ENCODE measurements at places on chromosomes 3 and 15. TPM values are rescaled to one million over a fixed set of nuclear protein-coding genes. Genes with fewer than 3 reads are reported as not detected.

GRCh38 chr3:184336547-184337398, 627 bp upstream of the FAM131A start:
- no peak for DNase-seq

- DNase-seq = no peak
Observed at GRCh38 chr3:42702066-42702951, at the start of gene HHATL. TSS of gene HHATL (minus strand) at chr3:42702798. CDS start at chr3:42700826, 1,972 bp downstream.

DNA sequence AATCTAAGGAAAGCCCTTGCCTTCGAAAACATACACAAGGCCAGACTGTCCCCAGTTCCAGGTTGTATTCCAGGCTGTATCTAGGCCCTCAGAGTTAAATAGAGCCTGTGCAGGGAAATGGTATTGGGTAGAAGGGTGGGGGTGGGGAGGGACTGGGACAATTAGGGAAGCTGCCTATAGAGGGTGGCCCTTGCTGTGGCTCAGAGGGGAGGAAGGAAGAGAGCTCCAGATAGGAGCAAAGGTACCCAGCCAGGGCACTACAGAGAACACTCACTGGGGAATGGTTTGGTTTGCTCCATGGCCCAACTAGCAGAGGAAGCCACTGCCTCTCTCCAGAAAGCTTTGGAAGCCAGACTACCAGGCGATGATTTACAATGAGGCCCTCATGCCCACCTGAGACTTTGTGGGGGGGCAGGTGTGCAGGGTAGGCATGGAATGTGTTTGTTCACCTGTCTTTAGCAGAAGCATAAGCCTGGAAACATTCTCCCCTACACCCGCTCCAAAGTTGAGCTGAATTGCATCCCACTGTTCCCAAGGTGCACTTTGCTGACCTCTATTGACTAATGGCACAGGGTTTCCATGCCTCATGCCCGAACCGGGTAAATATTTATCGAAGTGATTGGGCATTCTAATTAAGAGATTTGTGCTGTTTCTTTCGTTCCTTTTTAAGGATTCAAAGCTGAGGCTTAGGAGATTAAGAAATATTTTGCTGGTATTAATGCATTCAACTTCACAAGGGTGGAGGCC, 6.3 kb upstream of the TLE3 start:
- no peak for DNase-seq

- DNase-seq = no peak
Observed at GRCh38 chr15:99414755-99415731, 150.7 kb upstream of the MEF2A start.

GRCh38 chr3:101806491-101806890, 27.5 kb downstream of the NXPE3 start:
- no peak for DNase-seq

DNA sequence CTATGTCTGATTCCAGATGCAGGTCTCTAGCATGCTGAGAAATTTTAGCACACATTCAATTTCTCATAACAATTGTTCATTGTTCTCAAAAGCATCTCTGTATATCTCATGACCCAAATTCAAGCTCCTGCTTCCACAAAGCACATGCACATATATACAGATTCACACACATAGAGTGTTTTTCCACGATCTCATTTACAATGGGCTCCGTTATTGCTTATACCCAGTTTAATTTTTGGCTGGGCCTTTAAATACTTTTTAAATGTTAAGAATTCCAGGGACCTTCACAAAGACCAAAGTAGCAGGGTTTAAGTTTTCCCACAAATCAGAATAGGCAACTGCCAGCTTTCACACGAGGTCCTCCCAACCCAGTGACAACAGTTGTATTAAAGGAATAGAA, 333.5 kb upstream of the SEMA6D start:
- no peak for DNase-seq

GRCh38 chr3:38099518-38099917, 37.4 kb downstream of the ACAA1 start:
- no peak for DNase-seq

- DNase-seq = no peak
Observed at GRCh38 chr3:116393199-116393598, 52.1 kb downstream of the LSAMP start.

DNA sequence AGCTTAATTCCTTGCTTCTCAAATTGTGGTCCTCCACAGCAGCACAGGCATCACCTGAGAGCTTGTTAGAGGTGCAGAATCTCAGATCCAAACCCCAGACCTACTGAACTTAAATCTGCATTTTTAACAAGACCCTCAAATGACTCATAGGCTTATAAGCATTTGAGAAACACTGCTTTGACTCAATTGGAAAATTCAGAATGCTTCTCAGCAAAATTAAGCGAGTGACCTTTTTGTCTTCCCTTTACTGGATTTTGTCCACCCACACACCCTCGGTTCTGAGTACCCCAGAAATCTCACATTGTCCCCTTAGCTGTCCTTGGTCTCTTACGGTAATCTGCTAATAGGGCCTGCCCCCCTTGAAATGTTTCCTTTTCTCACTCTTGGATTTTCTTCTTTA, 17.9 kb downstream of the CD80 start:
- no peak for DNase-seq

GRCh38 chr15:65914386-65914785, 45.1 kb downstream of the RAB11A start:
- DNase-seq = no peak

DNA sequence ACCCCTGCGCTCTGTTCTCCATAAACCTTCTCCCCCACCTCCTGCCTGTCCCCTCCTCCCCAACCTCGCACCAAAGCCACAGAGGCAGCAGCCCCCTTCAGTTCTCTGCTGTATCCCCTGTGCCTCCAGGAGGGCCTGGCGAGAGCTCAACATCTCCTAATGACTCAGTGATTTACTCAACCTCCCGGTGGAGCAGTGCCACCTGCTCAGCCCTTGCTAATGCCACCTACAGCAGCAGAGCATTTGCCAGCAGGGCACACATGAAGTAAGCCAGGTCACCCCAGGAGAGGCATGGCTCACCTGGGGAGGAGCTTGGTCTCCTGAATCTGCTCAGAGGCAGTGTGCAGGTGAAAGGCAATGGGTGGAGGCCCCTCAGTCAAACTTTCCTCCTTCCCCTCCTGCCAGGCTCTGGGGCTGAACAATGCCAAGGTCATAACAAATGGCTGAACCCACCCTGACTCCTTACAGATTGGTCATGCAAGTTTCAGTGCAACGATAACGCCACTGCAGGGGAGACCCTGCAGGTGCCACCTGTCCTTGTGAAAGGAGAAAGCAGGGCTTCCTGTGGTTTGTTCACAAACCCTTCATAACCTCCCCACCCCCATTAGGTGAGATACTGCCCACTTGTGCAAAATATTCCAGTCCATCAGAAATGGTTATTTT, 19.8 kb downstream of the TRPM1 start:
- no peak for DNase-seq

DNA sequence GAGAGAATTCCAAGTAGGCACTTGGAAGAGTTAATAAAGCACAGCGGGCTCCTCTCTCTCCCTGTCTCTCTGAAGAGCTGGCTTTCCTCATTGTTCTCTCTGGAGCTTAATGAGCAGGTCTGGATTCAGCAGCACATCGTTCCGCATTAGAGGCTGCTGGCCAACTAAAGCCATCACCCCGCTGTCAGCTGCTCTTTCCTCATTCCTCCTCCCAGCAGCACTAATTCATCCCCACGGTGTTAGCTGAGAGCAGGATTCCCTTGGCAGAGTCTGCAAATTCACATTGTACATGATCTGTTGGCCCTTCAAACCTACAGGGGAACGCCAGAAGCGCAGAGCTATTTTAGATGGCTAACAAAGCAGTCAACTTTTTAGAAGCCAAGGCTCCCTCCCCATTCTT, 44.2 kb downstream of the SGO1 start:
- DNase-seq = no peak

- DNase-seq = no peak
Observed at GRCh38 chr3:96959474-96959873, 145.1 kb downstream of the EPHA6 start.

DNA sequence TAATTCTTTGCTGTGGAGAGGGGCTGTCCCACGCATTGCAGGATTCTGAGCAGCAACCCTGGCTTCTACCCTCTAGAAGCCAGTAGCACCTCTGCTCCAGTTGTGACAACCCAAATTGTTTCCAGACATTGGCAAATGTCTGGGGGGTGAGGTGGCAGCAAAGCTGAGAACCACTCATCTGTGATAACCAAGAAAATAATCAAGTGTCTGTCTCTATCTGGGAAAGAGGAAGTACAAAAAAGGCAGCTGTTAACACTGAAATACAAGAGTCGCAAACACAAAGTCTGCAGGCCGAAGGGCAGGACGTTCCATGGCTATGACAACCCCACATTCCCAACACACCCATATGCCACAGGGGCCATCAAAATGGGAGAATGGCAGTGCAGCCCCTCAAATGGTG, 42.2 kb upstream of the GNB5 start:
- DNase-seq = no peak

DNA sequence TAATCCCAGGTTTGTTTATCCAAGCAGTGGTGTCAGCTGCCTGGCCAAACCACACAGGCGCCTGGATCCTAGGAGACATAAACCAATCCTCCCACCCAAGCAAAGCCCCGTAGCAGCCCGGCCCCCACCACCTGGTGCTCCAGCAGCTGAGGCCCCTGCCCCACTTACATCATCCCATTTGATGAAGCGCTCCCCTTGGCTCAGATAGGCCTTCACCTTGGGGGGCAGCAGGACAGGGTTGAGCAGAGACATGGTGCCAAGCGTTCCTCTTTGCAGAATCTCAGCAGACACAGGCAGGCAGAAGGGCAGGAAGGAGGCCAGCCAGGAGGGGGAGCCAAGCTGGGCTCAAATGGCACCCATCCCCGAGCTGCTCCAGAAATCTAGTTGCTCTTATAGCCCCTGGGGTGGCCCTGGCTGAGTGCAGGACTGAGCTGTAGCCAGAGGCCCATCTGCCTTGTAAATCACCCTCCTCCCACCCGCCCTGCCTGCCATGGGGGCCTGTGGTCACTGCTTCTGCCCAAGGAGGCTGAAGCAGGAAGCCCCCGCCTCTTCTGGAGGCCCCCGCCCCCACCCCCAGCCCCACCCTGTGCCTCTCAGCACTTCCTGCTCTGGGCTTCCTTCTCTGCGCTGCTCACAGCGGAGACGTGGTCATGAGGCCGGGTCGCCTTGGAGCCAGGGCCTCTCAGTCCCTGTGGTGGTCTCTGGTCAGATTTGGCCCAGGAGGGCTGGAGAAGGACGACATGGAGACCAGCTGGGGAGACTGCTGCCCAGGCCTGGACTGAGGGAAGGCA, at the start of gene PLCB2:
PLCB2 (minus strand) TSS at position 515 of the 791 bp plus-strand sequence; CDS start at position 252, 263 bp downstream.
- DNase-seq = peak; percentile 73

DNA sequence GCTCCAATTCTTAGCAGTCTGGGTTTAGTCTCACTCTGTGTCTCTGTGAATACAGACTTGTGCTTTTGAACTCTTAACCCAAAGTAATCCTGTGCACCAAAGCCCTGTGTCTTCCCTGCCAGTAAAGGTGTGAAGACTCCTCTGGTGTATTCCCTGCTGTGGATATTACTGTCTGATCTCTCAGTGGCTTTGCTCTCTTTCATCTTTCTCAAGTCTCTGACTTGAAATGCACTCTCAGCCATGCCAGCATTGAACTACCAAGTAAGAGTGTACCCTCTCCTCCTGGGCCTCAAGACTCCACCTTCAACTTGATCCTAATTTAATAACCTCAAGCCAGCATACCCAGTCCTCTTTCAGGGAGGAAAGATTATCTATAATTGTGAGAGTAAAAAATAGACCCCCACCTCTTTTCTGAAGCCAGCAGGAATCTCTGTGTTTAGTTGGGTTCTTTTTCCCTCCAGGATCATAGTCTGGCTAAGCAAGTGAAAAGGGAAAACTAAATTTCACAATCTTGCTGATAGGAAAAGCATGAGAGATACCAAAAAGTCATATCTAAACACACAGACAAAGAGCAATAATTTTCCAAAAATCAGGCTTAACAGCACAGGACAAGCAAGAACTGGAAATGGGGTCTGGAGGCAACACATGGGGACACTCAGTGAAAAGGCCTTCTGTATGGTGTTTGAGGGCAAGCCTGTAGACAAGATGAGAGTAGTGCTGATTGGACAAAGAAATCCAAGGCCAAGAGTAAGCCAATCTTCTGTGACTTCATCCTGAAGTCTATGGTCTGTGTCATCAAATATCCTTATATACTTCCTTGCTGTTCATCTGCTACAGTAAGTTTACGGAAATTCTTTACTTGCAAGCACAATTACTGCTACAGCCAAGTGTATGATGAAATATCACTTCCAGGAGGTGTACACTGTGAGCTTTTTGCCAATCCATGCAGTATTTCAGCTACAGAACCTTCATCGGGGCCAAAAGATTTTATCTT, 296.1 kb upstream of the TGFBR2 start:
- no peak for DNase-seq

GRCh38 chr3:97804471-97804870, 17.3 kb upstream of the CRYBG3 start:
- no peak for DNase-seq

DNA sequence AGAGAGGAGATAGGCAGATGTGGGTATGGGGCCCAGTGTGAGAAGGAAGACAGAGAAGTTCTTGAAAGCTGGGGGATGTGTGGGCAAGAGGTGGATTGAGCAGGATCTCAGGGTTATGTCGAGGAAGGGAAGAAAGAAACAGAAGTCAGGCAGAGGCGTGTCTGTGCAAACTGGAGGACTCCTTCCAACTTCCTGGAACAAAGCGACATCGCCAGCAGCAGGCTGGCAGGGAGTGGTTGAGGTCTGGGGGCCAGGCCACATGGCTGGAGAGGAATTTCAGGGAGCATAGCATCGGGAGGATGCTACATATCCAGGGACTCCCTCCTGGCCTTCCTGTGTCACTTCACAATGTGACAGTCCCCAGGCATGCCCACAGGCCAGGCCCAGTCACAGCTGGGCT, 42.9 kb upstream of the MYZAP start:
- DNase-seq = no peak

- no peak for DNase-seq
Observed at GRCh38 chr3:161500068-161500796, 3.6 kb downstream of the OTOL1 start.

Gene DUOX1
- 0.35 TPM for total RNA-seq

Gene TMEM207
- total RNA-seq = not detected

Gene DPPA4
- 4.4 TPM for total RNA-seq

Gene CLSTN2
- not detected for total RNA-seq

Gene DZIP3
- 10.4 TPM for total RNA-seq

Gene RHOV
- total RNA-seq = not detected

Gene KCNMB3
- 1.1 TPM for total RNA-seq

Gene GOLGA6B
- total RNA-seq = 0.47 TPM

Gene LNP1
- 1.5 TPM for total RNA-seq

Gene TPRG1
- total RNA-seq = 5.6 TPM

Gene CRYGS
- total RNA-seq = 5.5 TPM

Gene AMT
- 9.6 TPM for total RNA-seq

Gene ROPN1
- not detected for total RNA-seq

Gene RYR3
- total RNA-seq = 0.07 TPM

Data from T-cell (primary cell).